NCI-H1105 (cell line): ENCODE measurements at places on chromosomes 6 and 20.
A peak's percentile ranks its signal among the peaks of the same experiment; 100 is the strongest.

DNA sequence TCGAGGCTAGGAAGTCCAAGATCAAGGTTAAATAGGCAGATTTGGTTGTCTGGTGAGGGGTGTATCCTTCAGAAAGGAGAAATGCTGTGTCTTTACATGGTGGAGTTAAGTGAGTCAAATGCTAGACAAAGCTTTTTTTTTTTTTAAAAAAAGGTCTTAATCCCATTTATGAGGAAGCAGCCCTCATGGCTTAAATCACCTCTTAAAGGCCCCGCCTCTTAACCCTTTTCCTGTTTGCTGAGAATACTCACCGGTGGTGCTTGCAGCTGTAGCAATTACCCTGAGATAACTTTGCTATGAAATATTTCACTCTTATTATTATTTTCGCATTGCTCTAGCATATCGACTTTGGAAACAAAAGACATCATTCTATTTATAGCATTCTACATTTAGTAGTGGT, 30.8 kb downstream of the FBXO30 start:
- DNase-seq, result no peak

- DNase-seq, result peak; percentile 76
Measured at GRCh38 chr6:116557893-116558292, 4.3 kb downstream of the CALHM4 start.

DNA sequence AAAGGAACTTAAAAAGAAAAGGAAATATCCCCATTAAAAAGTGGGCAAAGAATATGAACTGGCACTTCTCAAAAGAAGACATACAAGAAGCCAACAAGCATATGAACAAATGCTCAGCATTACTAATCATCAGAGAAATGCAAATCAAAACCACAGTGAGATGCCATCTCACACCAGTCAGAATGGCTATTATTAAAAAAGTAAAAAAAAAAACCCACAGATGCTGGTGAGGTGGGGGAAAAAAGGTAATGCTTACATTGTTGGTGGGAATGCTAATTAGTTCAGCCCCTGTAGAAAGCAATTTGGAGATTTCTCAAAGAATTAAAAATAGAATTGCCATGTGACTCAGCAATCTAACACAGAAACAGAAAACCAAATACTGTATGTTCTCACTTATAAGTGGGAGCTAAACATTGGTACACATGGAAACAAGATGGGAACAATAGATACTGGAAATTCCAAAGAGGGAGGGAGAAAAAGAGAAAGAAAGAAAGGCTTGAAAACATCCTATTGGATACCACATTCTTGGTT, 437.1 kb downstream of the GRIK2 start:
- no peak for DNase-seq

GRCh38 chr6:36682328-36683144, 4.0 kb downstream of the CDKN1A start:
- DNase-seq, result peak; percentile 99

DNA sequence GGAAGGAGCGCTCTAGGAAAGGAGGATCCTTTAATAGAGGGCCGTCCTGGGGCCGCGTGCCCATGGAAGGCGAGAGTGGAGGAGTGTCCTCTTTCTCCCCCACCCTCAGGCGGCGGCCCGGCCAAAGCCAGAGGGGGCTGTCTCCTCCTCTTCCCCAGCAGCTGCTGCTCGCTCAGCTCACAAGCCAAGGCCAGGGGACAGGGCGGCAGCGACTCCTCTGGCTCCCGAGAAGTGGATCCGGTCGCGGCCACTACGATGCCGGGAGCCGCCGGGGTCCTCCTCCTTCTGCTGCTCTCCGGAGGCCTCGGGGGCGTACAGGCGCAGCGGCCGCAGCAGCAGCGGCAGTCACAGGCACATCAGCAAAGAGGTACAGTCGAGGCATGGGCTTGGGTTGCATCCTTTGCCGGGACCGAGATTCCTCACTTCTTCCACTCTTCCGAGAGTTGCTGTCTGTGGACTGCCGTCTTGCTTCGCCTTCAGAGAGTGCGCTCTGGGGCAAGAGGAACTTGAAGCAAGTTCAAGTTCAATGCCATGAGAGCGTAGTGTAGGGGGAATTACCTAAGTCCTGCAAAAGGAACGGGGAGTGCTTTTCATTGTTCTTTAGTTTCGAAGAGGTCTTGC, at the start of gene LAMA2:
LAMA2 (plus strand) TSS at position 148 of the 621 bp plus-strand sequence; CDS start at position 256, 108 bp downstream.
- peak; percentile 13 for DNase-seq

DNA sequence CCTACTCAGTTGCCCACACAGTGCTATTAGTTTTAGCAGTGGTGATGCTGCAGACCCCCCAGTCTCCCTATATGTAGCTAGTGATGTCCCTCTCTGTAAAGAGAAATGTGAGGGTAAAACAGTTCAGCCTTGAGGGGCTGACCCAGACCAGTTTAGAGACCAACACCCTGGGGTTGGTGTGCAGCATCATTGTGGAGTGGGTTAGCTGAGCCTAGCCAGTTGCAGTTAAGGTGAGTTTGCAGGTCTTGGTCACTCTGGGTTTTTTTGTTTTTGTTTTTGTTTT, 401 bp upstream of the B3GALT4 start:
- DNase-seq, result no peak

DNA sequence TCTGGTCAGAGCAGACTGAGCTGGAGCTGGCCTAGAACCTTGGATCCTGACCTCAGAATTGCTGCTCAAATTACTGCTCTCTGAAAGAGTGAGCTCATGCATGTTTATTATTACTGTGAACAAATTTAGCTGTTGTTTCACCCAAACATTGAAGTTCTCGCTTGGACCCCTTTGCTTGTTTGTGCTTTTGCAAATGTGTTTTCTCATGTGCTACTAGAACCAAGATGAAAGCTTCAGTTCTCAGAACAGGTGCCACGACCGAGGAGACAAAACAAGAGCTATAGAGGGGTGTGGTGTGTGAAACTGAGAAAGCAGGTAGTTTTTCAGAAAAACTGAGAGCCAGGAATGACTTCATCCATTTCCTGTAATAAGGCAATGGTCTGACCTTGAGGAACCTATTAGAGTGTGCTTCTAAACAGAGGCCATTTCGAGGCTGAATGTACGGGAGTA, 50.0 kb upstream of the ESR1 start:
- no peak for DNase-seq

- DNase-seq, result no peak
Measured at GRCh38 chr6:70507161-70507560, 59.6 kb upstream of the SDHAF4 start.

- DNase-seq, result no peak
Measured at GRCh38 chr20:49247792-49248191, 28.6 kb downstream of the DDX27 start.

DNA sequence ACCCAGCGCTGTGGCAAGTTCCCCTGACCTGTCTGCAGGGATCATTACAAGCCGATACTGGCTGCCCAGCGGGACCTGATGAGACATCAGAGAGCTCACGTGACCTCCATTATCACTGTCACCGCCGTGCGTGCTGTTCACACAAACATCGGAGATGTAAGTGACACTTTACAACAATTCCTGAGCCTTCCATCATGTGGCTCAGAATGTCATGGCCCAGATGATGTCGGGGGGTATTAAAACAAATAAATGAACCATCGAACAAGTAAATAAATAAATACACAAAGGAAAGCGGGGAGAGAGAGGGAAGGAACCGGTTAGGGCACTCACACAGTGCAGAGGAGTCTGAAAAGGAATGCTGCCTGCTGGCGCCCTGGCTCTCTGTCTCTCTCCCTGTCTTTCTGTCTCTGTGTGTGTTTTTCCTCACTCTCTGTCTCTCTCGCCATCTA, 195.1 kb downstream of the BMP7 start:
- peak; percentile 38 for DNase-seq

GRCh38 chr6:98586163-98586562, 248.2 kb upstream of the POU3F2 start:
- no peak for DNase-seq

GRCh38 chr6:34701199-34701598, 4.6 kb upstream of the ILRUN start:
- no peak for DNase-seq

- DNase-seq, result no peak
Measured at GRCh38 chr6:166032366-166033200, 135.1 kb downstream of the TBXT start.

DNA sequence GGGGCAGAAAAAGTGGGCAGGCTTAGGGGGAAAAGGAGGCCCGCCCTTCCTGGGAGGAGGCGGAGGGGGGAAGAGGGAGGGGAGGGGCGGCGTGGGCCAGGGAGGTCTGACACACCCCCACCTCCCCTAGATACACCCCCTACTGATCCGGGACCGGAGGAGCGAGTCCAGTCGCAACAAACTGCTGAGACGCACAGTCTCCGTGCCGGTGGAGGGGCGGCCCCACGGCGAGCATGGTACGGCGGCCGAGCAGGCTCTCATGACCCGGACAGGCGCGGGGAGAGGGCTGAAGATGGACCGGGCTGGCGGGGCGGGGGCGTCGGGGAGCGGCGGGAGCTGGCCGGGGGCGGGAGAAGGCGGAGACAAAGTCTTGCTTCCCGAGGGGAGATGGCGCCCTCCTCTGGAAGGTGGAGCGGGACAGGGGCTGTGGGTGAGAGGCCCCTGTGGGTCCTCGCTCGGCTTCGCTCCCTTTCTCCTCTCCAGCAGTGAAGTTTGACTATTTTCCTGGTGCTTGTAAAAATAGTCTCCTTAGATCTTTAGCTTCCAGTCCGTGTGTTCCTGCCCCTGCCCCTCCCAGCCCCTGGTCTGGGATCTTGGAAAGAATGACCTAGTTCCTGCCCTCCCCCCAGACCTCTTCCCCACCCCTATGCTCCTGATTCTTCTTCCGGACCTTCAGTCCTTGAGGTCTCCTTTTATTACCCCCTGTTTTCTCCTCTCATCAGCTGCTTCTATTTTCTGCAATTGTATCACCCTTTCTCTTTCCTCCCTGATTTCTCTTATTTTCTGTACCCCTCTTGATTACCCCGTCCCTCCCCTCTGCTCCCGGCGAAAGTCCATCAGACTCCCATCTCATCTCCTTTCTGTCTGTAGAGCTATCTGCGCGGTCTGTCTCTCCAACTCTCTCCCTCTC, 6.1 kb downstream of the SYNGAP1 start:
- peak; percentile 78 for DNase-seq

DNA sequence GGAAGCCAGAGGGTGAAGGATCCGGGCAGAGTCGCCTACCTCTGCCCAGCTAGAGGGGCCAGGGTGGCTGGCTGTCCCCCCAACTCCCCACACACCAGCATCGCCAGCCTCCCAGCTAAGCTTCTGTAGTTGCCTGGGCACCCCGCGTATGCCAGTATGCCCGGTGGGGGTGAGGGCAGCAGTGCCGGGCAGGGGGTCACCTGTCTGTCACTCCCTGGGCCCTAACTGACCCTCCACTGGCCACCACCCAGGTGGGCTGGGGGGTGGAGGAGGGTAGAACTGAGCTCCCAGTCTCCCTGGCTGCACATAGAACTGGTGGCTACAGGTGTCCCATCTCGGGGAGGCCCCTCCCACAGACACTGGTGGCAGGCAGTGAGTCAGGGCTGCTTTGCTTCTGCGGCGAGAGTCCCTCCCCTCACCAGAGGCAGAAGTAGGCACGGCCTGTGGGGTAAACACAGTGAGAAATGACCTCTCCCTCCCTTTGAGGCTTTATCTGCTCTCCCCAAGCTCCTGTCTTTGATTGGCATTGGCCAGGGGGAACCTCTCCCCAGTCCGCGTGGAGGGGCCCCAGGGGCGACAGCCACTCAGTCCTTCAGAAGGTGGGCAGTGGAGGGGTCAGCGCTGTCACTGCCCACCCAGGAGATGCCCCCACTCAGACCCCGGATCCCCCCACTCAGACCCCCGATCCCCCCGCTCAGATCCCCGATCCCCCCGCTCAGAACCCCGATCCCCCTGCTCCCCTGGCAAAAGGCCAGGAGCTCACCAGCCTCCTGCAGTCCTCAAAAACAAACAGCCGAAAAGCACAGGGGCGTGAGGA, 2.5 kb downstream of the NTSR1 start:
- DNase-seq, result no peak

DNA sequence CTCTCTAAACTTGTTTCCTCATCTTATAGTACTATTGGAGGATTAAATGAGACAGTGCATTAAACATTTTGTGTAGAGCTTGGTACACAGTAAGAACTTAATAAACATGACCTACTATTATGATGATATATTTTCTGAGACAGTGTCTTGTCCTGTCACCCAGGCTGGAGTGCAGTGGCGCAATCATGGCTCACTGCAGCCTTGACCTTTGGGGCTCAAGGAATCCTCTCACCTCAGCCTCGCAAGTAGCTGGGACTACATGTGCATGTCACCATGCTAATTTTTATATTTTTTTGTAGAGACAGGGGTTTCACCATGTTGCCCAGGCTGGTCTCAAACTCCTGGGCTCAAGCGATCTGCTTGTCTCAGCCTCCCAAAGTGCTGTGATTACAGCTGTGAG, 72.1 kb downstream of the LYRM4 start:
- DNase-seq, result no peak

DNA sequence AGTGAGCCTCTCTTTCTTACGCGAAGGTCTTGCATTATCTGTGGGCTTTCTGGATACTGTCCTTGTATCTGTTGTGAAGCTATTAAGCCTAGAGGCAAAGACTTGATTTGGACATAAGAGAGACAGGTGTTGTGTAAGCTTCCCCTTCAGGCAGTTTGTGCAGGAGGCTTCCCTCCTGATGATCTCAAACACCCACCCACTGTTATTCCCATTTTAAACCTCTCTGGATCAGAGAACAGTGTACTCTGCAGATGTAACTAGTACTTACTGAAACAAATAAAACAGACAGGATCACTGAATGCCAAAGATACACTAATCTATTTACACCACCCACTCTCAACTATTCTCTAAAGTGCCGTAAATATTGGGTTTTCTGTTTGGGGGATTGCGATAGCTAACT, 113.8 kb upstream of the RAB32 start:
- no peak for DNase-seq

DNA sequence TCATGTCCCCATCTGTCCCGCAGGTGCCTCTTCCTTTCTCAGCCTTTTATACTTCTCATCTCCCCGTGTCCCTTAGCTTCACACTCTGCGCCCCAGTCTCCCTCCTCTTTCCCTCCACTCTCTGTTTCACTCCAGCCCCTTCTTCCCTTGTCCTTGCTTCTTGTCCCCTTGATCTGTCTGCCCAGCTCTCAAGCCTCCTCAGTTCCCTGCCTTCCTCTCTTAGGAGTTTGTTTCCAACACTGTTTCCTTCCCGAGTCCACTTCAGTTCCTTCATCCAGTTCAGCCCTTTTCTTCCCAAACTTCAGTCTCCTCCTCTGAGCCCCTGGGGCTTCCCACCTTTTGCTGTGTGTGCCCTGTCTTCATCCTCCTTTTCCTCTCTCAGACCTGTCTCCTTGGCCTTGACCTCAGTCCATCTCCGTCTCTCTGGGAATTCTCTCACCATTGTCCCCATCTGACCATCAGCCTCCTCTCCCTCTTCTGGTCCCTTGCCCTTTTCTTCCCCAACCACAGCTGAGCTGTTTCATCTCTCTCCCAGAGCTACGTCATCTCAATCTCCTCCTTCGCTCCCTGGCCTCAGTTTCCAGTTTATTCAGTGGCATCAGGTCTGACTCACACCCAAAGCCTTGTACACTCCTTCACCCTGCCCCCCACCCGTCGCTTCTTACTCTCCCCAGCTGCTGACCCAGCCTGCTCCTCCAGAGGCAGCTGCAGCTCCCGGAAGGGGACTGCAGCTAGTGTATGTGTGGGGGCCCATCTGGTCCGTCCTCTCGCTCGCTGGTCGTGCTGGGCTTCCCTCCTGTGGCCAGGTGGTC, 2.7 kb upstream of the DDR1 start:
- no peak for DNase-seq

GRCh38 chr6:66238851-66239250, 531.8 kb upstream of the EYS start:
- no peak for DNase-seq

- DNase-seq, result no peak
Measured at GRCh38 chr6:112370946-112371345, 23.8 kb downstream of the RFPL4B start.

GRCh38 chr6:74256781-74257180, 560.8 kb downstream of the CD109 start:
- no peak for DNase-seq
